Activated T-cell treated with anti-CD3 and anti-CD28 coated beads, Interleukin-2, amount 50 U/mL, for 24 hours (primary cell): ENCODE measurements at places on chromosomes 5 and 9.

GRCh38 chr5:83987513-83988292 is 267.0 kb upstream of the HAPLN1 start:
- DNase-seq: no peak

DNA sequence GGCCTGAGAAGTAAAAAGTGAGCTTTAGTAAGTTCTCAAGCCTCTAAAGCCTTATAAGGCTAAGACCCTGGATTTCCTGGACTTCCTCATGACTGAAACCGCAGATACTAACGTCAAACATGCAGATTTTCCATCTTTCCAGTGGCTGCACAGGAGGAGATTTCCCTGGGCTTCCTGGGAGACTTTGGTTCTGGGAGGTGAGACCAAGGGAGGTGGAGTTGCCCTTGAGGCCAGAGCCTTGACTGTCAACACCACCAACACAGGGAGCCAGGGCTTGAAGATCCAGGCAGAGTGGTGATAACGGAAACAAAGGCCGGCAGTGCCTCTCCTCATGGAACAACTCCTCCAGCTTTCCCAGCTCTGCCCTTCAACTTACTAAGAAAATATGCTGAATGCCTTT is 144.7 kb upstream of the LRRTM2 start:
- no peak for DNase-seq

DNA sequence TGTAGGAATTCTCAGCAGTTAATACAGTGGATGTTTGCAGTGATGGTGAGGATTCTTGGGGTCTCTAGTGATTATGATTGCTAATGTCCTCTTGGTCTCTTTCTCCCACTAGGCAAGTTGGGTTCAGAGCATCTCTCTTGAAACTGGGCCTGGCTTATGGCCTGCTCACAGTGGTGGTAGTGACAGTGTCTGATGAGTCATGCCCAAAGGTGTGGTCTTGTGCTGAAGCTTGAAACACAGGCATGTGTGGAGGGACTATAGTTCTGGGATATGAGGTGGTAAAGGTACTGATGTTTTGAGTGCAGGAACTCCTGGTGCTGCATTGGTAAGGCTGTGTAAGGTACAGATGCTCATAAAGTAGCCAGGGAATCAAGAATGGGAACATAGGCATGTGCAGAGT is 231.1 kb downstream of the FAM170A start:
- no peak for DNase-seq

- no peak for DNase-seq
These were observed 57.0 kb downstream of the TTC39B start for GRCh38 chr9:15249981-15250380.

DNA sequence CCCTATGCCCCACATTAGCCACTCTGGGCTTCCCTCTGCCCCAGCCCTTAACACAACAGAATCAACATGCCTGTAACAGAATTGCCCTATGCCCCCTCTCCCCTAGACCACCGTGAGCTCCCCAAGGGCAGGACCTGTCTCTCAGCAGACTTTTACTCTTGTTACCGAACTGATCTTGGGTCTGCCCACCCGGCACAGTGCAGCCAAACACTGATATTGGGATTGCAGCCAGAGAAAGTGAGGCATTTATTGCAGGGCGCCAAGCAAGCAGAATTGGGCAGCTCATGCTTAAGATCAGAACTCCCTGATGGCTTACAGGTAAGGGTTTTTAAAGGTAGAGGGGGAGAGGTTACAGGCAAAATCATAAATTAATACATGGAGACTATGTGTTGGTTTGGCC is 33.5 kb upstream of the KCNIP1 start:
- DNase-seq: no peak

GRCh38 chr9:37370968-37371563 is 51.4 kb upstream of the GRHPR start:
- no peak for DNase-seq

DNA sequence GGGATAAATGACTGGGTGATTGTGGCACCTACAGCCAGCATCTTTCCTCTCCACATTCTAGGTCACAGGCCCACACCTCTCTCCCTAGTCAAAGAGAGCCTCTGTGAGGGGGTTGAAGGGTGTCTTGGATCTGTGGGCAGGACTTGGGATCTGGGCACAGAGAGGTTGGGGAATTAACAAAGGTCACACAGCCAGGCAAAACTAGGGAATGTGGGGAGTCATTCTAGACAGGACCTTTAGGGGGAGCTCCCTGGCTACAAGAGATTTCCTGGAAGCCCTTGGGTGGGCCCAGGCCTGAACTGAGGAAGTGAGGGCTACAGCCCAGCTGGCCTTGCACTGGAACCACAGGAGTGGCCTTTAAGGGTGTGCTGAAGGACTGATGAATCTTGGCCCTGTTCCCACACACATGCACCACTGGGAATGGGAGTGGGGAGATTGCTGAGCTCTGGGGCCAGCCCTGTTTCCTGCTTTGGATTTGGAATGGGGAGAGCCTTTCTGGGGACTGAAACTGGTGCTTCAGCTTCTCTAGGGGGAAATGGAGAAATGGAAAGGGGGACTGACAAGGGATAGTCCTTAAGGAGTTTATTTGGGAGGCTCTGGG is 12.4 kb upstream of the CXXC5 start:
- peak; percentile 43 for DNase-seq

GRCh38 chr5:157106630-157107461 is 2.0 kb downstream of the HAVCR2 start:
- peak; percentile 42 for DNase-seq

GRCh38 chr5:172059661-172060100 is 53.2 kb upstream of the FBXW11 start:
- no peak for DNase-seq

DNA sequence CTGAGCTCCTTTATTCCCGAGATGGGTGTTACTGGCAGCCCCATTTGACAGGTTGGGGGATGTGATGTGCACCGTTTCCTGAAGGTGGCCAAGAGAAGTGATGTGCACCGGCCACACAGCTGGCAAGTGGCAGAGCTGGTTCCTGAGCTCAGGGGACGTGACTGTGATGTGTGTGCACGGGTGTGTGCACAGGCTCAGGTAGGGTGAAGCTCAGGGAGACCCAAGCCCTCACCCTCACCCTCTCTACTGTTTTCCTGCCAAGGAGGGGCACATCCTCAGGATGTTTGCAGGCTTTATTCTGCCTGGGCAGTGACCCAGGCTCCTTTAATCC is 56.6 kb downstream of the WWC1 start:
- no peak for DNase-seq

DNA sequence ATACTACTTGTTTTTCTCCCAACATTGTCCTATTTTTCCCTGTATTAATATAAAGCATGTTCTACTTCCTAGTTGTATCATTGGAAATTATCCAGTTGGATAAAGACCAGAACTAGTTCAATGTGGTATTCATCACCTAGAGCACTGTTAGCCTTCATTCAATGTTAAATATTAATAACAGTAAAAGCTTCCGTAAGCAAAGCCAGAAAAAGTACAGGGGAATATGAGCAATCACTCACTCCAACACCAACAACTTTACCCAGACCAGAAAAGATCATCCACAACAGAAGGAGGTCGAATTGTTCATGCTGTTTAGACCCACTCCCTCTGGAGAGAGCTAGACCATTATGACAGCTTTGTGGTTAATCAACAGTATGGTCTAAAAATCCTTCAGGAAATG is 728.4 kb downstream of the MAT2B start:
- no peak for DNase-seq

DNA sequence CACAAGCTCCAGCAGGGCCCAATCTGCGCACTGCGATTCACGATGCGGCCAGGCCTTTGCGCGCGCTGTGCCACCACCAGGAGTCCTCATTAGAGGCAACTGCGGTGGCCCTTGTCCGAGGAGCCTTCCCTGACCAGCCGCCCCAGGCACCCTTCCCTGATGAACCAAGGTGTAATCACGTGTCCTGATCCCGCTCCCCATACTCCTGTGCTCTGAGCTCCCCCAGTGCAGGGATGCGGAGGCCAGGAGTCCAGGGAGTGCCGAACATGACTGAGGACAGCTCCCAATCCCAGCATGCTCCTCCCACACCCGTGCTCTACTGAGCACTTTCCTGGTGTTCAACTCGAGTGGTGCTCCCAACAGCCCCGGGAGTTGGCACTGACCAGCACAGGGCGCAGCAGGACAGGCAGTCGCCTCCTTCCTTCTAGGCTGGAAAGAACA is 134.8 kb downstream of the ZNF354C start:
- no peak for DNase-seq

DNA sequence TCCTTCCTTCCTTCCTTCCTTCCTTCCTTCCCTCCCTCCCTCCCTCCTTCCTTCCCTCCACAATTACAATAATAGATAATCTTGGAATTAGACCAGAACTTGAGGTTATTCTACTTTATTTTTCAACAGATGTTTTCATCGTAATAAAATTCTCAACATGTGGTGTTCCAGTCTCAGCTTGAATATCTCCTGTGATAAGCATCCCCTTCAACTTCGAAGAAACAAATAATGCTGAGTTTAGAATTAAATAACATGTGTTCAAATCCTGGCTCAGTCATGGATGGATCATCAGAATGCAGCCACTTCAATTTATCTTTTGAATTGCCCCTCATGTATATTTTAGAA is 91.4 kb upstream of the PAPPA start:
- DNase-seq: no peak

- peak; percentile 41 for DNase-seq
These were observed 1.0 kb downstream of the KLF4 start for GRCh38 chr9:107488375-107489143.

DNA sequence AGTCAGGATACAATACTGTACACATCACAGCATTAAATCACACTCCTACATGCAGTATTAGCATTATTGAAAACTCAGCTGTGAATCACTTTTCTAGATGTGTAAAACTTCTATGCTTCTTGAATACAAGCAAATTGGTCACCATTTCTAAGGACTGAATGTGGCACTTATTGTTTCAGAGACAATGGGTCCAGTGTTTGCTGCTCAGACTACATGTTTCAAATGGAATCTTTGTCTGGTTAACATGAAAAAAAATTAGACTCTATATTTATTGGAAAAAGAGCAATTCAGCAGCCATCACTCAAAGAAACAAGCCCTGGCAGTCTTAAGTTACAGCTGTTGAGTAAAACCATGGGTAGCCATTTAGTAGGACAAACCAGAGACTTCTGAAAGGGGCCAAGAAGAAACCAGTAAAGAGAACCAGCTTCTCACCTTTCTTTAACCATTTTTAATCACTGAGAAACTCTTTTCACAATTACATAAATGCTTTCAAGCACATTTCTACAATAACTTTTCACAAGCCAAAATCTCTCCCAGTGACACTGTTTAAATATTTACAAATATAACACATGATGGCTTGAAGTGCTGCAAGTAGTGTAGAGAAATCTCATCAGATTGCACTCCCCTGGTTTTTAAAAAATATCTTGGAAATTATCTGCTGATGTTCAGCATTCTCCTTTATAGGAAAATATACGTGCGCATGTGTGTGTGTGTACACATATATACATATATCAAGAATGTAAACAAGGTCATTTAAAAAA is 35.2 kb downstream of the OR2K2 start:
- DNase-seq: no peak

GRCh38 chr5:59988396-59988795 is 94.9 kb upstream of the PDE4D start:
- DNase-seq: no peak

DNA sequence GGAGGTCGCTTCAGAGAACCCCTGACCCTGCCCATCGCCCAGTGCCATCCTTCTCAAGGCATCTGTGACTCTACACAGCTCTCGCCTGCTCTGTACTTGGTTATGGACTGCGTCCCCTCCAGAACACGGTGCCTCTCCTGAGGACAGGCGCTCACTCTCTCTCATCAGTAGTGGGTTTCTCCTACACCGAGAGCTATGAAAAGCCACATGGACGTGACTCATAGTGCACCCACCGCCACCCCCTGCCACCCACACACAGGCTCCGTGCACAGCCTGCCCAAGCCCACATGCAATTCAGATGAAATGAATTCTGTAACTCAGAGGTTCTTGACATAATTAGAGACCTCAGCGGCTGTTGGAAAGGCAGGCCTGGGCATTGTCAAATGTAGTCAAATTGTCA is 13.9 kb downstream of the GTF3C5 start:
- no peak for DNase-seq

DNA sequence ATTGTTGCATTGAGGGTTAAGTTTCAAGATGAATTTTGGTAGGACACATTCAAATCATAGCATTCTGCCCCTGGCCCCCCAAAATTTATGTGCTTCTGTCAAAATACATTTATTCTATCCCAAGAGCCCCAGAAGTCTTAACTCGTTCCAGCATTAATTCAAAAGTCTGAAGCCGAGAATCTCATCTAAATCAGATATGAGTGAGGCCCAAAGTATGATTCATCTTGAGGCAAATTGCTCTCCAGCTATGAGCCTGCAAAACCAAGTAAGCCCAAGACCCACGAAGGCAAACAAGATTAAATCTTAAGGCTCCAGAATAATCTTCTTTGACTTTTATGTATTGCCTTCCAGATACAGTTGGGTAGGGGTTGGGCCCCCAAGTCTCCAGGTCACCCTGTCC is 19.2 kb downstream of the TNPO1 start:
- DNase-seq: no peak

DNA sequence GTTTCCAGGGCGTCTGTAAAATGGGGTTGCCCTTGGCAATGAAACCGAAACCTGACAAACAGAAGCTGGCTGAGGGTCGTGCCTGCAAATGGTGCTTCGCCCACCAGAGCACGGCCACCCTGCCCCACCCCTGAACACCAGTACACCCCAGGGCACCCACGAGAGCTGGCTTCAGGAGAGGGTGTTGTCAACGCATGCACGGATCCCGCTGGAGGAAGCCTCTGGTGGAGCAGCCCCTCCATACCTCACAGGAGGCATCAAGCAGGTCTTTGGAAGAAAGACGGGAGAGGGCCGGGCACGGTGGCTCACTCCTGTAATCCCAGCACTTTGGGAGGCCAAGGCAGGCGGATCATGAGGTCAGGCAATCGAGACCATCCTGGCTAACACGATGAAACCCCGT is 8.6 kb downstream of the SLC6A3 start:
- DNase-seq: peak; percentile 14

DNA sequence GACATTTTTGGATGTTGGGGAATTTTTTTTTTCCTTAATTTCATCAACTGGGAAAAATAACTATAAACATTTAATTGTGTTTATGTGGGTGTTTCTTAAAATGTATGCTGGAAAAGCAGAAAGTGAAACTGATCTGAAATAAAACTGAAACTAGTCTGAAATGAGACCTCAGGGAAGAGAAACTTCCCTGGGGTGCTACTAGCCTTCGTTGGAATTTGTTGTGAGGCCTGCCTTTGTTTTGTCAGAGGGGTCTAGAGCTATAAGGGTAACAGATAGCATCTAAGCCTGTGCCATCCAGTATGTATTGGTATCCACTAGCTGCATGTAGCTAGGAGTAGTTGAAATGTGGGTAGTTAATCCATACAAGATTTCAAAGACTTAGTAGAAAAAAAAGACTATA is 10.4 kb downstream of the ZNF618 start:
- no peak for DNase-seq

- no peak for DNase-seq
These were observed 26.8 kb downstream of the TERT start for GRCh38 chr5:1268056-1268455.

DNA sequence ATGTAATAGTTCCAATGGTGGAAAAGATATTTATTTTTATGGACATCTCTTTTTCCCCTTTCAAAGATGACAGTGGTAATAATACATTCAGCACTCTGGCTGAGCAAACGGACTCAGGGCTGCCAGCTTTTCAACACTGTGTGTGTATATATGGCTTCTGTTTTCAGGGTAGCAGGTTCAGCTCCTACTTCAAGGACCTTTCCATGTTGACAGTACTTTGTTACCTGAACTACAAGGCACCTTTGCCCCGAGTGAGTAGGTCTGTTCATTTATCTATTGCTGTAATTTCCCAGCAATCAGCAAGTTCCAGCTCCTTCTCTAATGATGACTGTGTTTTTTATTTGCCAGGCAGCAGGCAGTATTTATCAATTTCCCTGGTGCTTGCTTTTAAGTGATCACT is 387.4 kb upstream of the KIF2A start:
- DNase-seq: no peak

- no peak for DNase-seq
These were observed 57.0 kb downstream of the C9orf153 start for GRCh38 chr9:86202338-86202882.
